Activated T-helper 1 cell treated with Interleukin-2 at 50 U/mL for 16 hours (primary cell): ENCODE measurements at places on chromosomes 4 and X.

- no peak for DNase-seq
These were observed 147.0 kb upstream of the HPGD start for GRCh38 chr4:174669270-174669669.

DNA sequence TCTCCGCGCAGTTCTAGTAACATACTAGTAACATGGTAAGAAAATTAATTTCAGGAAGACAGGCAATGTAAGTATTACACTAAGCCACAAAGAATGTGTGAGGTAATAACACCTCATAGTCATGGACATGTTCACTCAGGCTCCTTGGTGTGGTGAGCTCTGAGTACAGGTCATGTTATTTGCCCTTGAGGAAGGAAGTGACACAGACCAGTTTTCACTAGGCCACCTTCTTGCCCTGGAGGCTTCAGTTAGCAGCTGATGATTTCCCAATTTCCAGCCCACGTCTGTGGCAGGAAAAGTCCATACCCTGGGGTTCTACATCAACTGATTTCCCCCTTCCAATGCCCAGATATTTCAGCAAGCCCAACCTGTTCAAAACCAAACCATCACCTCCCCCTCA lies 6.7 kb downstream of the APOO start:
- no peak for DNase-seq

DNA sequence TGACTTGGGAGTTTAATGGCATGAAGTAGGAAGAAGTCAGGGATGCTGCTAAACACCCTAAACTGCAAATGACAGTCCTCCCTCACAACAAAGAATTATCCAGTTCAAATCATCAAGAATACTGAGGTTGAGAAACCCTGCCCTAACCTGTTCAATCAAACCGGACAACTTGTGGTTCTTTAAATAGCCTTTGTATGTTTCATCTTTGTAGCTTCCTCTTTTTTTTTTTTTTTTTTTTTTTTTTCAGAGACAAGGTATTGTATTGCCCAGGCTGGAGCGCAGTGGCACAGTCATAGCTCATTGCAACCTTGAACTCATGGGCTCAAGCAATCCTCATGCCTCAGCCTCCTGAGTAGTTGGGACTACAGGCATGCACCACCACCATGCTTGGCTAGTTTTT lies 52.5 kb upstream of the TTC29 start:
- no peak for DNase-seq

- DNase-seq, result no peak
These were observed 403.9 kb downstream of the PCDH7 start for GRCh38 chr4:31124008-31124585.

- peak; percentile 3 for DNase-seq
These were observed 355 bp downstream of the SCML1 start for GRCh38 chrX:17737710-17737985.

- peak; percentile 8 for DNase-seq
These were observed 113.3 kb downstream of the ELOVL6 start for GRCh38 chr4:110085131-110085530.

- no peak for DNase-seq
These were observed 16.7 kb upstream of the RBM41 start for GRCh38 chrX:107135049-107135964.

- no peak for DNase-seq
These were observed 3.1 kb upstream of the MTMR1 start for GRCh38 chrX:150690126-150690525.

GRCh38 chrX:16039834-16040233 lies 83.5 kb upstream of the GRPR start:
- DNase-seq, result no peak

DNA sequence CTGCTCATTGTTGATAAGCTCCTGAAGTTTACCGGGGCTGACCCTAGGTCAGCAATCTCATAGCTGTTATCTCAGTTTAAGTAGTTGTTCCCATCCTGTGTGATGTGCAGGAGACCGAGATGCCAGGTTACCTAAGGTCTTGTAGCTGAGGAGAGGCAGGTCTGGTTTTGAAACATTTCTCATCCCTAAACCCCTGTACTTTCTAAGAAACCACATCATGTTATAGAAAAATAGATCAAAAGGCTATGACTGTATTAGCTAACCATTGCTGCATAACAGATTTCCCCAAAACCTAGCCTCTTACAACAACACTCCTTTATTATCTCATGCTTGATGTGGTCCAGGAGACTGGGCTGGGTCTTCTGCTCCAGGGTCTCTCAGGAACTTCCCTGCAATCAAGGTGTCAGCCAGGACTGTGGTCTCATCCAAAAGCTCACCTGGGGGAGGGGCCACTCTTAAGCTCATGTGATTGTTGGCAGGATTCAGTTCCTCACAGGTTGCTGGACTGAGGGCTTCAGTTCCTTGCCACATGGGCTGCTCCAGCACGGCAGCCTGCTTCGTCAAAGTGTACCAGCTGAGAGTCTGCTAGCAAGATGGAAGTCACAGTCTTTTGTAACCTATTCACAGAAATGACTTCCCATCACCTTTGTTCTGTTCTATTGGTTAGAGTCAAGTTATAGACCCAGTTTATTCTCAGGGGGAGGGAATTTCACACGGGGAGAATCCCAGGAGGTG lies 60.9 kb upstream of the CLCN4 start:
- no peak for DNase-seq

DNA sequence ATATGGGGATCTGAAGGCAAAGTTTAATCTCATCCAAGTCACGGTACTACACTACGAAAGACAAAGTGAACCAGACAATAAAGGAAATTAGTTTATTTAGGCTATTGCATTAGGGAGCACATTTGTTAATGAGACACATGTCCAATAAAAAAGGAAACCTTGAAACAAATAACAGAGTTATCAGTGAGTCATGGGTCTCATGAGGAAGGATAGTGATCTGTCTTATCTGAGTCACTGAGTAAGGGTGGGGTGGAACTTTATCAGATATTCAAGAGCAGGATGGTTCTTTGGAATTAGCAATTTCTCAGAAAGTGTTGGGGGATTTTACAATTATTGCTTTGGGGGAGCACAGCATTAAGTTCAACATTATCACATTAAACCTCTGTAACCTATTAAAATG lies 188.9 kb upstream of the IL1RAPL1 start:
- no peak for DNase-seq

- DNase-seq, result no peak
These were observed 66.5 kb downstream of the CLCN4 start for GRCh38 chrX:10223276-10223675.

- no peak for DNase-seq
These were observed 1.8 kb downstream of the ZFYVE28 start for GRCh38 chr4:2416564-2417225.

DNA sequence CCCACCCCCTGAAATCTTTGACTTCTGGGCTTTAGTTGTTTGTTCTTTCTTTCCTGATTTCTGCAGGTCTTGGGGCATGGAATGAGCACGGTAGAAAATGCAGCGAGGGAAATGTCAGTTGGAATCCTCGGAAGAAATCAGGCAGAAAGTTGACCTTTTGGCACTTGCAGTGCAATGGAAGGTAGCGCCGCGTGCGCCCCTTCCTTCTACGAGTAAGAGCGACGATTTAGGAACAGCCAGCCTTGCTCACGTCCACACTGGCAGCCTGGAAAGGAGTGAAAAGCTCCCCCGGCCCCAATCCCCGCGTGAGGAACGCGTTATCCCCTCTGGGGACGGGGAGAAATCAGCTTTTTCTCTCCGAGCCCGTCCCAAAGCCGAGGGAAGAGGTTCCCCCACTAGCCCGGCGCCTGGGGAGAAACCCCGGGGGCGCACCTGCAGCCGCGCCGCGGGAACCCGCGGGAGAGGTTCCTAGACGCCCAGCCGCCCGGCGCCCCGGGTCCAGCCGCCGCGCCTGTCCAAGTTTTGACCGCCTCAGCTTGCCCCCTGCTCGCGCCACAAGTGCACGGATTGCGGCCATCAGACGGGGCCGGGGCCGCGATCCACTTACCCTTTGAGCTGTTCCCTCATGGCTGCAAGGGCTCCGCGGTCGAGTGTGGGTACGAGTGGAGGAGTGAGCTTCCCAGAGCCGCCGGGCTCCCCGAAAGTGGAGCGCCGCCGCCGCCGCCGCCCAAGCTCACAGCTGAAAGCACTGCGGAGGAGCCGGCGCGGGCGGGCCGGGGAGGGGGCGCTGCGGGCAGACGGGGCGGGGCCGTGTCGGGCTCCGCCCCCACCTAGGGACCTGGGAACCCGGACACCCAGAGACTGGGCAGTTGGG lies 194.6 kb upstream of the FTHL17 start:
- DNase-seq, result no peak

DNA sequence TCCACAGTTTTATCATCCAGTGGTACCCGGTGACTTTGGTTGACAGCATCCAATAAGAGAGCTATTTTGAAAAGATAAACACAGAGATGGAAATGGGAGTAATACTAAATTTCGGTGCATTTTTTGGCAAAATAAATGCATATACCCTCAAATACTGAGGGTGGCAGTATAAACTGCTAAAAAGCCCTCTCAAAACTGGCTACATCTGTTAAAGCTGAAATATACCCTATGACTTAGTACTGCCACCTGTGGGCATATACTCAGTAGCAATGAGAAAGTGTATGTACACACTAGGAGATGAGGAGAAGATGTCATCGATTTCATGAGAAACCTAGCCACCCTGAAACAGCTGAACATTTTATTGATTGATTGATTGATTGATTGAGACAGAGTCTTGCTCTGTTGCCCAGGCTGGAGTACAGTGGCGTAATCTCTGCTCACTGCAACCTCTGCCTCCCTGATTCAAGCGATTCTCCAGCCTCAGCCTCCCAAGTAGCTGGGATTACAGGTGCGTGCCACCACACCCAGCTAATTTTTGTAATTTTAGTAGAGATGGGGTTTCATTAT lies 12.2 kb upstream of the TMEM128 start:
- no peak for DNase-seq

- DNase-seq, result no peak
These were observed 152.5 kb downstream of the DCTD start for GRCh38 chr4:182764642-182765041.

DNA sequence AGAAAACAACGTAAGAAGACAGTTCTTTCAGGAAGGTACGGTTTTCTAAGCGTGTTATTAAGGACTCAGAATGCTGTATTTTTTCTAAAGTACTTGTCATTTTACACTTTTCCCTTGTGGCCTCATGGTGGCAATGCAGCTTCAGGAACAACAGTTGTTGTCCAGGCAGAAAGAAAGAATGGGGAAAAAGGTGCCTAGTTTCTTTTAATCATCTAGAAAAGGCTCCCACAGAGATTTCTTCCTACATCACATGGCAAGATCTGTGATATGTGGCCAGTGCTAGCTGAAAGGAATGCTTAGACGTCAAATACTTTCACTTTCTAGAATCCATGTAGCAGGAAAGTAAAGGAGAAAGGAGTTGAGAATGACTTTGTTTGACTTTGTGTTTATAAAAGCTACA lies 49.0 kb upstream of the TRAM1L1 start:
- DNase-seq, result no peak

DNA sequence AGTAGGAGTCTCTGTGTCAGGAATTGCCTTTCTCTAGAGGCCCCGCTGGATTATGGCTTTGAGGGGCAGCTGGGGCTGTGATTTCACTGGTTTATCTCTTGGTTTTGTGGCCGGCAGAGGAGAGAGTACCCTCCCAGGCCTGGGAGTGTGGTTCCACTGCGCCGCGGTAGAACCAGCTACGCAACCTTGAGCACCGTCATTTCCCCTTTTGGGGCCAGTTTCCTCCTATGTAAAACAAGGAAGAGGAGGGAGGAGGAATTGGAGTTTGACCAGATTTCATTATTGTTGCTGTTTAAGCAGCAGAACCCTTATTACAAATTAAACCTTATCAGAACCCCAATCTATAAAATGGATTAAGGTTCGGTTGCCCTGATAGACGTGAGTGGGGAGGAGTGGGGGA lies 4.4 kb downstream of the SOX3 start:
- DNase-seq, result no peak

DNA sequence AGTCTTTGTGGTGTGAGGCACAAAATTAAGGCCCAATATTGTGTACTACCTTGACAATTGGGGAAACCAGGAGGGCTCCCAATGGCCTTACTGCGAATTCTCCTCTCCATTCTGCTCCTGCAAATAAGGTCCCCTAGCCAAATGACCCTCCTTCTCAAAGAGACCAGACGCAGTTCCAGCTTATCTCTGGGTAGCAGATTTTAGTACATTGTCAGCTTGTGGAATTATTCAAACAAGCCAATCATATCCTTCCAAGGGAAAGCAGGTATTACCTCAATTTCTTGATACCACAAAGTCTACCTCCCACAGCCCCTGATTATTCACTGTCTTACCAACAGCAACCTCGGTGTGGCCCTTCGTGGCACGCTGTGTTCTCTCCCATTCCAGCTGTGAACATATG lies 7.8 kb upstream of the ZBTB33 start:
- DNase-seq, result no peak

- DNase-seq, result no peak
These were observed 50.1 kb upstream of the SGMS2 start for GRCh38 chr4:107774681-107775080.

- DNase-seq, result no peak
These were observed 23.6 kb downstream of the MGST2 start for GRCh38 chr4:139689093-139689722.

DNA sequence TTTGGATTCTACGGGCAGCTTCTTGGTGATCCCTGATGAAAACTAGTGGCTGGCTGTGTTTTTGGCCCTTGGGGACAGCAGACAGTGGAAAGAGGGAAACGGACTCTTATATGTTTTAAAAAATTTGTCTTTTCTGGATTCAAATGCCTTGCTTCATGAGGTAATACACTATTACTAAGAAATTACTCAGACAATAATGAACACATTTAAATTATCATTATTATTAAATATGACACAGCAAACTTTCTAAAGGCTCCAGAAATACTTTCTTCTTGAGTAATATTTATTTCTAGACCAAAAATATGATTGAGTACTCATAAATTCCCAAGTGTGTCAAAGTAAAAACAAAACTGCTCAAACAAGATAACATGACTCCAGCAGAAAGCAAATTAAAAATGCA lies 520.7 kb upstream of the AADAT start:
- DNase-seq, result no peak

DNA sequence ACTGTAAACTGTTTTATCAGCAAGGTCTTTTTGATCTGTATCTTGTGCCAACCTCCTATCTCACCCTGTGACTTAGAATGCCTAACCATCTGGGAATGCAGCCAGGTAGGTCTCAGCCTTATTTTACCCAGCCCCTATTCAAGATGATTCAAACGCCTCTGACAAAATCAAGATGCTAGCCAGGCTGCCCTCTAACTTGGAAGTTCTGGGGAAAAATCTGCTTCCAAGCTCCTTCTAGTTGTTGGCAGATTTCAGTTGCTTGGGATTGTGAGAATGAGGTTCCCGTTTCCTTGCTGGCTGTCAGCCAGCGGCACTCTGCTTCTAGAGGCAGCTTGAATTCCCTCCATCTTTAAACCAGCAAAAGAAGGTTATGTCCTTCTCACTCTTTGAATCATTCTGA lies 34.7 kb downstream of the LUZP4 start:
- no peak for DNase-seq

DNA sequence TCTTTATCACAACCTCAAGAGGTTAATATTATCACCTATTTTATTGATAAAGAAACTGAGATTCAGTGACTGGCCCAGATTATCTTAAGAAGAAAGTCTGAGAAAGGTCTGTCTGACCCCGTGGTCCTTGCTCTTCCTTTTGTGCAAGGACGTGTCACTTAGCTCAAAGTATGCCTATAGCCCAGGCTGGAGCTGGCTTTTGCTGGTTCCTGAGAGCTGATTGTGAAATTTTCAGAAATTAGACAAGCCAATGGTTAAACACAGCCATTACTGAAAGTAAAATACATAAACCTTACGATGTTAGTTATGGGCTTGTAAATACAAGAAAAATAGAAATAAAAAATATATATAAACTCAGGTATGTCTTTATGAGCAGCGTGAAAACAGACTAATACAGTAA lies 70.1 kb downstream of the CHRNA9 start:
- DNase-seq, result no peak

- DNase-seq, result no peak
These were observed 128.3 kb upstream of the MAOA start for GRCh38 chrX:43527801-43528200.
